Osteocyte (in vitro differentiated cells): ENCODE measurements at places on chromosomes 3 and 15. TPM values are rescaled to one million over a fixed set of nuclear protein-coding genes. Genes with fewer than 3 reads are reported as not detected.

ZBTB11 gene
- total RNA-seq, result 15.3 and 18.2 TPM in 2 replicates

DNA sequence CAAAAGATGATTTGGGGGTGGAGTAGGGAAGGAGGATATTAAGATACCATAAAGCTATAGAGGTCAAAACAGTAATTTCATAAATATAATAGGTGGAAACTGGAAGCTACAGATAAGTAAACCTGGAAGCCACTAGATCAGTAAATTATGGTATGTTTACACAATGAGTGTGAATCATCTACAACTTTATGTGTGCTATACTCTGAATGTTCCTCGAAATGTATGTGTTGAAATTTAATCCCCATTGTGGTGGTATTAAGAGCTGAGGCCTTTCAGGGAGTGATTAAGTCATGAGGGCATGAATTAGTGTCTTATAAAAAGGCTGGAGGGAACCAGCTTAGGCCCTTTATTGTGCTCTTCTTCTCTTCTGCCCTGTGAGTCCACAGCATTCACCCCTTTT is 25.2 kb downstream of the EOMES start:
- no peak for DNase-seq

DNA sequence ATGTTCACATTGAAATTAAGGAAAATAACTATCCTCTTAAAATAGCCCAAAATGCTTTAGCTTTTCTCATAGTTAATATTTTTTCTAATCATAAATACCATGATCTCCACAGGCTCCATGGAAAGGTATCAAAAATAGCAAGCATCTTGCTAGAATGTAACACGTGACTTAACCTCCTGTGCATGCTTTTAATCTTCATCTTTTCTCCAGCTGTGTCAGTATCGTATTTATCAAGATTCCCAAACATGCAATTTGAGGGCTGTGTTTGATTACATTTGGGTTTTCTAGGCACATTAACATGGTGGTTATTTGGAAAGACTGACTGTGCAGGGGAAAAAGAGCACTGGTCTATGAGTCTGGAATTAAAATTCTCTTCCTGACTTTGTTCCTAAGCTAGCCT is 472.5 kb upstream of the MCTP2 start:
- no peak for DNase-seq

KLHL25 gene
- 3.6 and 3.9 TPM in 2 replicates for total RNA-seq

GRCh38 chr3:64143409-64144130 is 81.7 kb downstream of the PRICKLE2 start:
- DNase-seq, result no peak

DNA sequence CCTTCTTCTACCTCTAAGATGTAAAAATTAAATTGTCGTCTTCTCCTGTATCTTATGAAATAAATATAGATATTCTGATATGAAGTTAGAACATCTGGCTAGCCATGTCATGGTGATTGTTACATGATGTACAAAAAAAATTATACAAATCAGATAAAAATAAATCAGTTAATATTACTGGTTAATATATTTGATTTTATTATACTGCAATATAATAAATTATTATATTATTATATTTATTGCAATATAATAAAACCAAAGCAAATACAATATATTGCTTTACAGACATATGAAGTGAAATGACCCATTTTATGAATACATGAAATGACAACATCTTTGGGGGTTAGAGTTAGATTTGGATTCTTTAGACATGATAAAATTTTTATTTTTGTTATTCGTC is 72.3 kb upstream of the NAALADL2 start:
- DNase-seq, result no peak

DNA sequence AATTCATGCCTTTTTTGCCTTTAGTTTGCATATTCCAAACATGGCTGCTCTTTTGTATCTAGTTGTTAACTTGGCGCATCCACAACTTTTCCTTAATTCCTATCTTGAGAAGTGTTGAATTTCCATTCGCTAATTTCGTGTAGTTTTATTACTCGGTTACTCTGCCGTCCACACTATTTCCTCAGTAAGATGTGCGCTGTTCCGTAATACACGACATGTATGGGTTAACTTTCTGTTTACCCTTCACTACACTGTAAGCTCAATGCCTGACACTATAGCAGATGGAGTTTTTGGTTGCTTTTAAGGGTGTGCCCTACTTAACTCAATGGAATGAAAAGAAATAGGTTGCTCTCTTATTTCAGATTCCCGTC is 724 bp downstream of the RPSA start:
- no peak for DNase-seq

DNA sequence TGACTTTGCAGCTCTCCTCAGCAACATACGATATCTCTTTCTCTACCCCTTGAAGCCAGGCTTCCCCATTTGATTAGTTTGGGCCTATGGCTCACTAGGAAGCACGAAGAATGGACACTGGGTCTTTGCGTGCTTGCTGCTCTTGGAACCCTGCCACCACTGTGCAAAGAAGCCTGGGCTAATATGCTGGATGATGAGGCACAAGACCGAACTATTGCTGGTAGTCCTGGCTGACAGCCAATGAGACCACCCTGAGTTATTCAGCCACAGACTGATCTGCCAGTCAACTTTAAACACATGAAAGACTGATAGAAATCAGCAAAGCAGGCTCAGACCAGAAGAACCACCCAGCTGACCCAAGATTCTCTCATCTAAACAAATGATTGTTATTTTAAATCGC is 250.3 kb downstream of the CBLB start:
- no peak for DNase-seq

DUOXA2 gene
- total RNA-seq, result not detected in 2 replicates

- DNase-seq, result no peak
Observed at GRCh38 chr3:113873814-113874526, 35.4 kb downstream of the GRAMD1C start.

ZDHHC19 gene
- not detected in 2 replicates for total RNA-seq

DNA sequence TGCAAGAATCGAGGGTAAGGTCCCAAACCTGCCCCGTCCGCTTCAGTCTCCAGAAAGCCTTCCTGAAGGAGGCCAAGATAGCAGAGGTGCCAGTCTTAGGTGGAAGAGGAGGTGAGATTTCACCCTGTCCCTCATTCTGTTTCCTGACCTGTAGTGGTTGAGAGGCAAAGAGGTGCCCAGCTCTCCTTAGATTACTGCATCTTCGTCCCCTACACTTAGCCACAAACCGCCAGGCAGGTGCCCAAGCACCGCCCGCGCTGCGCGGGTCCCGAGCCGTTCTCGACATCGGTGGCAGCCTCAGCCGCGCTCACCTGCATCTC is 23.8 kb upstream of the POLG start:
- DNase-seq, result no peak

DNA sequence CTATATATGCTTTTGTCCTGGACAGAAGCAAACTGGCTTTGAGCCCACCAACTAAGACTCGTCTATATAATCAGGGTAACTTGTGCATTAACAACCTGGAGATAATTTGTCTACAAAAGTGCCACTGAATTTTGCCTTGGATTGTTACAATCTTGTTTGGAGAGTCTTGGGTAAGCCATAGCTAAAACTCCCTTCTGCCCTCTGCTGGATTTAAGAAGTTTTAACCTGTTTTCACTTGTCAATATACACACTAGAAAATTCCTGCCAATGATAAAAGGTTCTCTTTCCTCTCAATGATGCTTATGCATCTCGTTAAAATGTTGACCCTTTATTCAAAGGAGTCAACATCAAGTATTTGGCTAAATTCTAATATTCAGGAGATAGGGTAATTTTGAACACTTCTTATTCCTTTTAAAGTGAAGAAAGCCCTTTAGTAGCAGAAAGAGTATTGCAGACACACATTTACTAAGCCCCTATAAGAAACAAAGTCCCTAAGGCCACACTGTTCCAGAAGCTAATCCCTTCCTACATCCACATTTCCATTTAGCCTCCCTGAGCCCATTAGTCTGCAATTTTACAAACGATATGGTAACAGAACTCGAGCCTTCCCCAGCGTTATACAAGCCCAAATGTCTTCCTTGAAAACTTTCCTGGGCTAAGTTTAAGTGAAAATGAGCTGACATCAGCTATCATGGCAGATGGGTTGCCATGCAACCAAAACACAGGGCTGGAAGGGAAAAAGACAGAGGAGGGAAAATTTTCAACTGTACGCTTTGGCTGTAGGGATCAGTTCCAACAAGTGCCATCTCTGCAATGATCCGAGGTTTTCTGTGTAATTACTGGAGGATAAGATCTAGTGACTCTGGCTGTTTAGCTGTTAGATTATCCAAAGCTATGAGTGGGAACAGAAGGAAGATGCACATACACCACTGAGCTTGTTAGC is 75.9 kb upstream of the FGF12 start:
- DNase-seq, result no peak

- no peak for DNase-seq
Observed at GRCh38 chr3:32113981-32114545, 7.6 kb downstream of the GPD1L start.

DNA sequence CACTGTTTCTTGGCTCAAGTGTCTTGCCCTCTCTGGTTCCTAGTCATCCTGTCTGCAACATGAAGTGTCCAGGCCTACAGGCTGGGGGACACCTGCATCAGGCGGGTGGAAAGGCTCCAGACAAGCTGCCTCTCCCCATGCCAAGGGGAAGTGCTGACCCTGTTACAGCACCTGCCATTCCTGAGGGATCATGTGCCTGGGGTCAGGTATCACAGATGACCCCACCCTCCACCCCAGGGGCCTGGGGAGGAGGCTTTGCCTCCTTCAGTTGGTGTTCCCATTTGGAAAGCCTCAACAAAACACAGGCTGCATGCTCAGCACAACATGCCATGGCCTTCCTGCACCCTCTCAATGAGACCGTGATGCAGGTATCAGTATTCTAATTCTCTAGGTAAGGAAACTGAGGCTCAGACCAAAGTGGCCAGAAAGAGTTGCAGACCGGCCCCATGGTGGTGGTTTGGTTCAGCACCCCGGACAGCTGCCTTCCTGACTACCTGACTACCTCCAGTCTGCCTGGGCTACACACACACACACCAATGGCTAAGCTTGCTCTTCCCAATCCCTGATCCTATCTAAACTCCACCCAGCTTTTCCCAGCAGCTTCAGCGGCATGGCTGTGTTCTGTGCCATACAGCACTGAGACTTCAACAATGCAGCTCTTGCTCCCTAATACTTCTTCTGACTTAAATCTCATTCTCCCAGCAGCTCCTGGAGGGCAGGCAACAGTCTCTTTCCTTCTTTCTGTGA is 69.7 kb upstream of the LINGO1 start:
- DNase-seq, result no peak

CISH gene
- 1.7 and 2.4 TPM in 2 replicates for total RNA-seq

DNA sequence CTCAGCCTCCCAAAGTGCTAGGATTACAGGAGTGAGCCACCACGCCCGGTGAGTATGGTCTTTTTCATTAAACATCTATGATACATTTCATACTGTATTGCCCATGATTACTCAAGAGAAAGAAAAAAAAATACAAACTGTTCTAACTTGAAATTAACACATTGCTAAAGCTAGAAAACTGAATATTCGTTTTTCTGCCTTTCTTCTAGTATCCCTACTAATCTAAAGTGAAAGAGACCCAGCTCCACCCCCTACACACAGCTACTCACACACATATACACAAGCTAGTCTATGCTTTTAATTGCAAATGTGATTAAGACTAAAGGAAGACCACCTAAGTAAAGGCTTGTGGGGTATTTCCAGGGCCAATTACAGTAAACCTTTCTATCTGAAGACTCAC is 43.1 kb downstream of the INO80 start:
- no peak for DNase-seq

- no peak for DNase-seq
Observed at GRCh38 chr15:36948982-36949381, 151.4 kb downstream of the MEIS2 start.

- DNase-seq, result no peak
Observed at GRCh38 chr3:47577583-47578118, 1.0 kb downstream of the CSPG5 start.

- no peak for DNase-seq
Observed at GRCh38 chr3:171262431-171262830, 197.8 kb downstream of the TNIK start.

DNA sequence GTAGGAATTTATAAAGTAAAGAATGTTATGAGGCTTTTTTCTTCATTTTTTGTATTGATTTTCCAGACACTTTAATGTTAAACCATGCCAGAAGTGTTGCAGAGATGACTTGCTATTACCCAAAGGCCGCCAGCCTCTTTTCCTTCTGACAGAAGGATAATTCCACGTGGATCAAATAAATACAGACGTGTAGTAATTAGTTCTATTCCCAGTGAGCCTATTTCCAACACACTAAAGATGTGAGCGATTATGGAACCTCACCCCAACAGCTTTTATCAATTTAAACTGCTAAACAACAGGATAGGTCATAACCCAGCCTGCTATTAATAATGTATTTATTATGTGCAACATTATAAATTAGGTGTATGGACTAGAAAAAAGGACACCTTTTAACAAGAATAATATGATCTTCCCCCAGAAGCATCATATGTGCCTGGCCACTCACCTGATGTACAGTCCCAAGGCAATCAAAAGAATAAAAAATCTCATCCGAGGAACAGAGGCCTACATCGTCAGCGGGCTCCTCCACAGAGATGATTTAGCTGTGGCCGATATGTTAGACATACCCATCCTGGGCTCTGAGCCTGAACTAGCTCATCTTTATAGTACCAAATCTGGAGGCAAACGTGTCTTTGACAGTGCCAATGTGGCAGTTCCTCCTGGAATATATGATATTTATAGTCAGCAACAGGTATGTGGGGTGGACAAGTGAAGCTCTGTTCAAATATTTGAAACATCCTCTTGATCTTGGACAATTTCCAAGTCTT is 125.9 kb upstream of the C15orf61 start:
- no peak for DNase-seq

DNA sequence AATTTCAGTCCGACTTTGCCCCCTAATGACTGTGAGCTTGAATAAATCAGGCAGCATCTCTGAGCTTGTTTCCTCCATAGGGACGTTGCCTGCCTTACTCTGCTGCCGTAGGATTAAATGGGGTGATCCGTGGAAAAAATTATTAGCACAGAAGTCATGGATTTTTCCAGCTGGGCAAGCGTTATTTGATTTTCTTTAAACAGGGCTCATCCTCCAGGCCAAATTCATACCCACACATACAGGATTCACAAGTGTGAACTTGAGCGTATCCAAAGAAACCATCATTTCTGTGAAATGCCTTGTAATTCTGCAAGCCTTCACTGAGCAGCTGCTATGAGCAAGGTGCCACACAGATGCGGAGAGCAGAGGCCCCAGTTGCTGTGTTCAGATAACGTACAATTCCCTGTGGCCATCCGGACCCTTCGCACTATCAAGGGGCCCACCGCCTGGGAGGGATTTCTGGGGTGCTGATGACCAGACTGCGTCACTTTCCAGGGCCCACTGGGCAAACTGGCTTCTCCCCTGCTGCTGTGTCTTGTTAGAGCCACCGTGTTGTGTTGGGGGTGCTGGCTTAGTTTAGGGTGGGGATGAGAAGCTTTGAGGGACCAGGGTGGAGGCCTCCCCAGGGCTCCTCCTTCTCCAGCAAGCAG is 61.4 kb downstream of the MGLL start:
- DNase-seq, result no peak

CATSPER2 gene
- total RNA-seq, result 3.1 and 3.3 TPM in 2 replicates

CLRN1 gene
- not detected in 2 replicates for total RNA-seq

GRCh38 chr3:94937980-94938379 is 875.1 kb downstream of the NSUN3 start:
- DNase-seq, result no peak
